Aorta (tissue), 5 donors: ENCODE measurements at places on chromosomes 2 and 18.

- H3K27ac ChIP-seq = no peak overlapping the region
- H3K4me1 ChIP-seq = no peaks in the 10 kb centered on the region
- H3K27me3 ChIP-seq = no peaks in the 10 kb centered on the region
- no peak overlapping the region for H3K4me3 ChIP-seq
- DNase-seq = no peak
Observed at GRCh38 chr2:98118161-98118560, 31.2 kb downstream of the VWA3B start.

GRCh38 chr2:8999797-9000196, 3.7 kb downstream of the MBOAT2 start:
- no peaks in the 10 kb centered on the region for H3K36me3 ChIP-seq
- H3K27me3 ChIP-seq = no peaks in the 10 kb centered on the region
- no peaks in the 10 kb centered on the region for H3K4me1 ChIP-seq
- no peak overlapping the region for H3K4me3 ChIP-seq
- H3K27ac ChIP-seq = no peak overlapping the region

DNA sequence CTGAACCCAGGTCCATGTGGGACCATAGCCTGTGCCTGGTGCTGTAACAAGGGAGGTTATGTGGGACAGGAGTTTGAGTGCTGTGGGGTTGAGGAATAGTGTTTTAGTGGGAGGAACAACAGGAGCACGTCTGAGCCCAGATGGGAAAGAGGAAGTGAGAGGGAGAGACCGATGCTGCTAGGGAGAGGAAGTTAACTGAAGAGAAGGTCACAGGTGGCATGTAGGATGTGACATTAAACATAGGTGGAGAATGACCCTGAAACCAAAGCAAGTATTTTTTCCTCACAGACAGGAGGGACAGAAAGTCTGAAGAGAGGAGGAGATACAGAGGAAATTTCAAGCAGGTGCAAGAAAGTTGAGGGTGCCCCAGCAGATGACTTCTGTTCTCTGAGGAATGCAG, 87.8 kb downstream of the ACOXL start:
- no peak overlapping the region for H3K4me3 ChIP-seq
- no peaks in the 10 kb centered on the region for H3K27me3 ChIP-seq
- H3K36me3 ChIP-seq = no peaks in the 10 kb centered on the region
- H3K27ac ChIP-seq = no peak overlapping the region

DNA sequence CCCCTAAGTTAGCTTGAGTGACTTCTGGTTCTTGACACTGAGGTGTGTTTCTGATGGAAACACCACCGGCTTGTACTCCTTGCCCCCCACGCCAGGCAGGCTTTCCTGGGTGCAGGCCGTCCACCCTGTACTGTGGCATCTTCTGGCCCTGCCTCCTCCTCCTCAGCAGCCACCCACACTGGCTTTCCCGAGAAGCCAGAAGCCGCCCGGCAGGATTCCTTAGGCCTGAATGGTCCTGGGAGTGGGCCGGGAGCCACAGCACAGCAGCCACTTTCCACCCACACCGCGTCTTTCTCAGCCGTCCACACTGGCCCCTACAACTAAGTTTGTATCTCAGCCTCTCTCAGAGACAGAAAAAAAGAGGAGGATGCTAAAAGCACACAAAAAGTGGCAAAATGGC, 2.1 kb upstream of the HSBP1L1 start:
- no peak overlapping the region for H3K27ac ChIP-seq
- H3K27me3 ChIP-seq = no peaks in the 10 kb centered on the region
- H3K4me3 ChIP-seq = no peak overlapping the region
- no peaks in the 10 kb centered on the region for H3K36me3 ChIP-seq
- DNase-seq = no peak

DNA sequence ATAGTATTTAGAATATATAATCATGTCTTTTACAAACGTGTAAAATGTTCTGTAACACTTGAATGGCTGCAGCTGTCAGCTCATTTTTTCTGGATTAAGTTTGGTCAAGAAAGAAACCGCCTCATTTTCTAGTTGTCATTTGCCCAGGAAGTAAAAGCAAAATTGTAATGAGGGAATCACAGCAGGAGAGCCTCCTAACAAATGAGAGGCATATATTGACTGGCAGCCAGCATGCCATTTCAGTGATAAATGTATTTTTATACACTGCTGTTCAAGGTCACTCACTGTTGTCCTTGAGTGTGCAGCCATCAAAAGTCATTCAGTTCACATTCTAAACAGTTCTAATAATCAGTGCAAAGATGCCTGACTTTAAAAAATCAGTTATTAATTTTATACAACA, 144.3 kb upstream of the BOD1L2 start:
- DNase-seq = no peak
- no peaks in the 10 kb centered on the region for H3K27me3 ChIP-seq
- peaks cover 12% of the 10 kb centered on the region for H3K4me1 ChIP-seq
